ENCODE measurements at places on chromosomes 3 and 15.

DNA sequence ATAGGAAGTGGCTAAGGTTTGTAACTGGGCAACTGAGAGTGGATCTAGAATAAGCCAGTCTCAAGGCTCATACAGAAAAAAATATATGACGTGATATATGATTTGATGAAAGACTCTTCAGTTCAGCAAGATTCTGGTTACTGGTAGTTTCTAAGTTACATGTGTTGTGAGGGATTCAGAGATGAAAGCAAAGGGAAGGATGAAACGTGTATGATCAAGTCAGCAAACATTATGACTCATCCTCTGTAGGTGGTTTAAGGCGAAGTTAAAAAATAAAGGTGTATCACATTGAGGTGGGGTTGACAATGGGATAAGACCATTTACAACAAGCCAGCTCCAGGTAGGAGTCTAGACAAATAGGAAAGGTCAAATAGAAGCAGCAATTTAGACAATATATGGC is 16.2 kb downstream of the TERC start:
- DNase-seq: no peak

DNA sequence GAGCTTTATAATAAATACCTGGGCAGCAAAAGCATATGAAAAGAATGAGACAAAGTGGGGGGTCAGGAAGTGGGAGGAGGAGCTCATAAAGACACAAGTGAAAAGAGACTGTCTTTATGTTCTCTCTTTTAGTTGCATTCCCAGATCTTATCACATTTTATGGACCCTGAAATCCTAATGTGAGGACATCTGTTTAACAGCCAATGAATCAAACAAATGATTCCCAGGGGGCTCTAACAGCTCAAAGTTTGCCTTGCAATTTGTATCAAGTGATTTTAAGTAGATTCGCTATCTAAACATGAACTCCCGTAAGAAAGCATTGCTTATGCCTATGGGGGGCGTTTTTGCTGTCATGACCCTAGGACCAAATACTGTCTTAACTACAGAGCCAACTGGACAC is 332.3 kb upstream of the CNTN4 start:
- no peak for DNase-seq

DNA sequence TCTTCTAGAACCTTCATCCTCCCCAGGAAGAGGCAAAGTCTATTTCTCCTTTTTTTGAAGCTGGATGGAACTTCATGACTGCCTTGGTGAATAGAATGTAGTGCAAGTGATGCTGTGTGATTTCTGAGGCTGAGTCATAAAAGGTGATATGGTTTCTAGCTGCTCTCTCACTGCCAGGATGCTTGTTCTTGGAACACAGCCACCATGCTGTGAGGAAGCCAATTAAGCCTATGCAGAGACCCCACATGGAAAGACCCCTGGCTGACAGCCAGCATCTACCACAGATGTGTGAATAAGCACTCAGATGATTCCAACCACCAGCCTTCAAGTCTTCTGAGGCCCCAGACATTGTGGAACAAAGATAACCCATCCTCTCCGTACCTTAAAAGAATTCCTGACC is 57.0 kb downstream of the ISL2 start:
- no peak for DNase-seq

GRCh38 chr3:81788610-81789009 is 27.2 kb upstream of the GBE1 start:
- DNase-seq: no peak

DNA sequence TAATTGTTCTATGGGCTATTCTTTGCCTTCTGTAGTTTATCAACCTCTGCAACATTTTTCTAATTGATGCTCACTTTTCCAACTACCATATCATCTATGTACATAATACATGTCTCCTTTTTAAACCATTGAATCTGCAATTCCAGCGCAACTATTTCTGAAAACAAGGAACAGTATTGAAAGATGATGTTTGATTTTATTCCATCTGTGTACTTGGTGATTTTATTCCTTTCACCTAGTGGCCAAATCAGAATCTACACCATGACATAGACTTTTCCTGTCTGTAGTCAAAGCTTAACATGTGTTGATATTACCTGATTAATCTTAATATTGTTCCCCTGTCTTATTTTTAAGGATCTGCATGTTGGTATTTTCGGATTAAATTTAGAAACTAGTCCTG is 13.0 kb downstream of the NKTR start:
- no peak for DNase-seq

DNA sequence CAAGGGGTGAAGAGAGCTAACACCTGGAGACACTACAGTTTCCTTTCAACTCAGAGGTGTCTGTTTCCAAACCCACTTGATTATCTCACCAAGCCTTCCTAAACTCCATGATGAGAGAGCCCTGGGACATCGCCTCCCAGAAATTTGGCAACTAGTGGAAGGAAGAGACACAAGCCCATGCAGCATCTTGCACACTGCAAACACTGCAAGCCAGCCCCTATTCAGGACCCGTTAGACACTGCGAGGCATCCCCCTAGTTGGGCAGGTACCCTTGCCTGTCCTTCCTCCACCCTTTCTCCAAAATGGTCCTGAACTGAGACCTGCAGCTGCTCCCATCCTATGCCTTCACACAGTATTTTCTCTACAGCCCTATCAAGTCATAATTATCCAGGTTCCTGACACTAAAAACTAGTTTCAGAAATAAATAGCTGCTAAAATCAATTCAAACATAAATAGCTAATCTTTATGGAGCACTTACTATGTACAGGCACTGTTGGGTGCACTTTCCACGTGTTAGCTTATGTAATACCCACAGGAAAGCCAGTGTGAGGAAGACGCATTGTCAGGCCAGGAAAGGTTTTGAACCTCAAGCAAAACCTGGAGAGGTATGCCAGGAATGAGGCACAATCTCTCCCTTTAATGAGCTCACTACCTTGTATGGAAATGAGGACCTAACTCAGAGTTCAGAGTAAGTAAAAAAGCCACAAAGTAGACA is 2.8 kb downstream of the MAGI1 start:
- no peak for DNase-seq

DNA sequence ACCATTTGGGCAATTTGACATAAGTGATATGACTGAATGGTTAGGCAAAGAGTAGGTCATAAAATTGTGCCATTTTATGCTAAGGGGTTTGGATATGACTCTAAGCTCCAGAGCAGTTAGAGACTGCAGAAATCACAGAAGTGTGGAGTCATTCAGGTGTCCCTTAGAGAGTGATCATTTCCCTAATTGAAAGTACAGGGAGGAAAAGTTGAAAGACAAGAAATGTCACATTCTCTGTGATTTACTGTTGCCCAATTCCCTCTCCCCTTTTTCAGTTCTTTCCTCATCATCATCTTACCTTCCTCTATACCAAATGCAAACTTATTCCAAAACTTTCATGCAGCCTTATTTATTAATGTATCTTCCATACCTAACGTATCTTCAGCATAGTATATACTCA is 2.7 kb upstream of the GOLGB1 start:
- DNase-seq: no peak

DNA sequence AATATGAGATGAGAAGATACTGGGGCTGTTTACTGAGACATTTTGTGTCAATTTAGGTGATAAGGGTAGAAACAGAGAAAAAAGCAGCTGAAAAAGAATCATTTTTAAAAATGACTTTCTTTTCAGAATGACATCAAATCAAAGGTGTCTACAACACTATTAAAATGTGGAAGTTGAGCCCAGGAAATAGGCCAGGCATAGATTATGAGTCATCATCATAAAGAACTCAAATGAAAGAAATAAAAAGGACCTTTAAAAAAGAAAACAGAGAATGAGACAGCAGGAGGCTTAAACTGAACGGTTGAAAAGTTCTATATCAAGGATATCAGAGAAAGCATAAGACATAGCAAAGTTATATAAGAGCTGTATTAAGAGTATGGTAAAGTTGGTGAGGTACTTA is 442.5 kb downstream of the CNTN6 start:
- DNase-seq: no peak

DNA sequence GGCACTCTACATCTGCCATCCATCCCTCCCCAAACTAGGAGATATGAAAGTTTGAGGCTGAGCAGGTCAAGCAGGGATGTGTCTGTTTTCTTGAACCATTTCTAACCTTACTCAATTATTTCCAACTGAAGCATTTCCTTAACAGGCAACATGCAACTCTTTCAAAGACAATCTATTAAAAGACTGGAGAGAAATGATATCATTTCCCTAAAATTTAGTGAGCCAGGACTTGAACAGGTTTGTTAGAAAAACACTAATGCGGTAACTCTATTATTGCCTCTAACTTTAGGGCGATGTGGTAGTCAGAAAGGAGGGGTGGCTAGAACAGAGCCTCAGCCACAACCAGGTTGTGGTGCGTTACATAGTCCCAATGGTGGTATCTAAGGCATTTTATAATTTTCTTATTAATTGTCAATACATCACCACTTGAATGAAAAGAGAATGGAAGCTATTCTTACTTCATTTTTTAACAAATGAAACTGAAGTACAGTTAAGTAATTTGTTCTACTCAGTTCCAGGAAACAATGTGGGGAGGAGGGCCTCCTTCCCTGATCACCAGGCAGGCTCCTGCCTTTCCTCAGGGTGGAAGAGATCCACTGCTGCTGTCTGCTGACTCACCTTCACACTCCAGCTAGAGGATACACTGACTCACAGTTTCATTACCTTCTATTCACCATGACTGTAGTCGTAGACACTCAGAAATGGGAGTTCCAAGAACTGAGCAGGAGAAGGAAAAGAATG is 22.8 kb downstream of the MYO1E start:
- DNase-seq: no peak

DNA sequence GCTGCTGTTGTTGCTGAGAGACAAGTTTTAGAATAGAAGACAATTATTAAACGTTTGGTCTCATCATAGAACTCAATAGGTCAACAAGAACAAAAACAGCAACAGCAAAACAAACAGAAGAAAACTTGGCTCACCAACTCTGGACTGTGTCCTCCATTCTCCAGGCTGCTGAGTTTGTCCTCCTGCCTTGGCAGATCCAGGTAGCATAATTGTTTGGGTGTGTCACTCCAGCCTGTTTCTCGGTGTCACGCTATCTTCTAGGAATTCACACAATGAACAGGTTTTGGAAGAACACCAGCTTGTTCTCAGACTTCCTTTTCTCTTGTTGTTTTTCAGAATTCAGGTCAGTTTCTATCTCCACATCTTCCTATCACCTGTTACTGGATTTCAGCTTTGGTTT is 34.7 kb downstream of the ARRDC4 start:
- DNase-seq: no peak

DNA sequence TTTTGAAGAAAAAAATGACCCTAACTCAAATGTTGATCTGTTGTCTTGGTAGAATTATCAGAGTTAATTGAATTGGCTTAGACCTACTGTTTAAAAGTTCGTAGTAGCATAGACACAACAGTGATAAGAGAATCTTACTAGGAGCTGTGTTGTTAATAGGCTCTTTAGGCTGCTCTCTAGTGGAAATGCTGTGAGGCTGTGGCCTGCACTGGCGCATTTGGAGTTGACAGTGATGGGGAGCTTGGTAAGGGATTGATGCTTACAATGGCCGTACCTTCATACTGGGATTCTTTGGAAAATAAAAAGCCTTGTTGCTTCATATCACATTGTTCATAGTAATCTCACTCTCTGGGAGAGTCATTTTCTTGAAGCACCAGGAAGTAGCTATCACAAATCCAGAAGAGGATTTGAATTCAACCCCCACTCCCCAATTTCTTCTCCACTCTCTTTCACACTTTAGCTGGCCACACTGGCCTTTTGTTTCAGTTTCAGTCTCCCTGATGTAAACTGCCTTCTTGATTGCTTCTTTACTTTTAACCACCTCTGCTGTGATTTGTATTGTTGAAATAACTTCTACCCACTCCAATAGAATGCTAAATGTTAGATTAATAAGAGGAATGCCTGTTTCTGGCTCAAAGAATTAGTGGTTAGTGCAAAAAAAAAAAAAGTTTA is 56.6 kb downstream of the CEP63 start:
- DNase-seq: no peak

DNA sequence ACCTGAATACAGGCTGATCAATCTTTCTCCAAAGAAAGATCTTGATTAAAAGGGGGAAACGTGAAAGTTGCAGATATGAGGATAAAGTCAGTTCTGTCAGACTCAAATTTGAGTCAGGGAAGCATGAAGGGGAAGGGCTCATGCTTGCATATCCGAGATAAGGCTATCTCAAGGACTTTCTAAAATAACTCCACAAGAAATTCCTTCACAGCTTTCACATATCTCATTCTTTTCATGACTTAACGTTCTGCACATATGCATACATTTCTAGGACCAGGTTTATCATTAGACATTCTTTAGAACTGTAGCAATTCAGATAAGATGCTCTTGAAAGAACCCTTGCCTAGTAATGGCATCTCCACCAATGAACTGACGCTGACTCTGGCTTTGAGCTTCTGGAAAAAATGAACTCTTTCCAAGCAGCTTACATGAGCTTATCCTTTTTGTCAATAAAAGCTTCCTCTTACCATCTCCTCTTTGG is 15.9 kb downstream of the SH3GL3 start:
- no peak for DNase-seq

DNA sequence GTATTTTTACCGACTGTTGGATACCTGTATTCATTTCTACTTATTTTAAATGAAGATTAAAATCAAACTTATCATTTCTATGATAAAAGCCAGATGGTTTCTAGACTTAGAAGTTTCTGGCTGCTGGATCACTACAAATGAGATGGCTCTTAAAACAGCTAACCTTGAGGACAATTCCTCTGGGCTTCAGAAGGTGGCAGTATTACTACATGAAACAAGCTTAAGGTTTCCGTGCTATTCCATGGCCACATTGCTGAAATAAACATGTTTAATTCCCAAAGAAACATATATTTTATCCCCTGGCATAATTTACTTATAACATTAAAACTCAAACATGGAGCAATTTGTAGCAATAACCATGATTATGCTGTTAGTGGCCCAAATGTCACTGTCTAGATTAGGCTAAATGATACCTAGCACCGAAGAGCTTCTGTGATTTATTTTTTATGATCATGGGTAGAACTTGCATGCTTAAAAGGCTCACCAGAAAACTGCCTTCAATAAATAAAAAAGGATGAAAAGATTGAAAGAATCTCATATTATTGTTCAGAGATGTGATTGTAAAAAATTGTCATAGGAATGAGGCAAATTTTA is 204.0 kb upstream of the NANOGP8 start:
- no peak for DNase-seq

DNA sequence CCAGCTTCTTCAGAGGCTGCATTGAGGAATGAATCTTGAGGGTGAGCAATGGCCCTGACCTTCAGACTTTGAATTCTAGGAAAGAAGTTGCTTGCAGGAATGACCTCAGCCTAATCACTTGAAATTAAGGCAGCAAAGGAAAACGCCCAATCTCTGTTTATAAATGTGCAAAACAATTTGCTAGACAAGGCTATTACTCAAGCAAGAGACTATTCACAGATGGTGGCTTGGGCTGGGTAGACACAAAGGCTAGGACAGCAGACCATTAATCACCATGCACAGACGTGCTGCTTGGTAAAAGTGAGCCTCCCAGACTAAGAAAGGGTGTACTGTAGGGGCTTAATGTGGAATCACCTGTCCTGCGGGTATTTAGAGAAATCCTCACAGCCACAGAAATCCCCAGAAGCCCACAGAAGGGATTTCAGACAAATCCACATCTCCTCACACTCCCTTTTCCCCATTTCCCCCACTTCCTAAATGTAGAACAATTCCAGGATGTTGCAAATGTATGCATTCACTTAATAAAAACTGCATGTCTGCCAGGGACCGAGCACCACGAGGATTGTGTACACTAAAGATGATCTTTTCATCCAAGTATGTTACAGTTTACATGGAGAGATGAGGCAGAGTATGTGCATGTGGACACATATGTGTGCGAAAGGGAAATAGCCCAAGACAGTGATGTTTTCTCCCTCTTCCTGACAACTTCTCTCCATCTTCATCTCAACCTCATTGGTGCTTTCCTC is 259.5 kb downstream of the THSD4 start:
- DNase-seq: no peak

All from stimulated activated CD8-positive, alpha-beta memory T cell treated with anti-CD3 and anti-CD28 coated beads, Interleukin-4, amount 100 ng/mL, for 24 hours (primary cell).